ENCODE measurements at places on chromosomes 11 and 22. TPM values are rescaled to one million over a fixed set of nuclear protein-coding genes. Genes with fewer than 3 reads are reported as not detected.

TYR gene
- total RNA-seq = not detected

- DNase-seq = no peak
These were observed 30.8 kb downstream of the BLID start for GRCh38 chr11:122085264-122085663.

DNA sequence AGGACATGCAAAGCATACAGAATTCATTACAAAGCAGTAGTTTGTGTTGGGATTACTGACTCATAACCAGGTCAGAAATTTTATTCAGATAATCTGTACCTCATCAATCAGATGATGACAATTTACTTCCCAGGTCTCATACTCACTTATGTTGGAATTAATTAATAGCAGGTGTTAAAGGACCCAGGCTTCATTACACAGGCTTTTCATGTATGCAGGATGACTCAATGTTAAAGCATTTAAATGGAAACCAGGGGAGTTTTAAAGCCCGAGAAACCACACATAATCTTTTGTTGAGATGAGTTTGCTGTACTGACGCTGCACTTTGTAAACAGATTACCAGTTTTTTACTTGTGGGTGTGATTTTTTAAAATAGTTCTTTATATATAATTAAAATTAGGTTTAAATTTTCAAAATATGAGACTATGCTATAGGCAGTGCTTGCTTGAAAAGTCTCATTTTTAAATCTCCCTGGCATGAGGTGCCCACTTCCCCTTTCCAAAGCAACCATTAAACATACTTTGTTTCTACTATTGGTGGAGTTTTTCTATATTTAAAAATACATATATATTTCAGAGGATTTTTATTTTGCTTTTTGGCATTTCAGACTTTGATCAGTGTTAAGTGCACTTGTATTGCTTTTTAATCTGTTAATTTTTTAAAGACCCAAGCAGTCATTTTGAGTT is 41.0 kb downstream of the CEP57 start:
- DNase-seq = no peak

- no peak for DNase-seq
These were observed 14.0 kb downstream of the FJX1 start for GRCh38 chr11:35632301-35632700.

GRCh38 chr22:21972293-21972779 is 10.3 kb downstream of the TOP3B start:
- DNase-seq = peak; percentile 86

Measured in activated CD4-positive, alpha-beta T cell treated with anti-CD3 and anti-CD28 coated beads, Interleukin-2, amount 10 ng/mL, durations not matched to agents 24 days and 14 days (primary cell).